Neural crest cell (in vitro differentiated cells): ENCODE measurements at places on chromosomes 5 and 9.

DNA sequence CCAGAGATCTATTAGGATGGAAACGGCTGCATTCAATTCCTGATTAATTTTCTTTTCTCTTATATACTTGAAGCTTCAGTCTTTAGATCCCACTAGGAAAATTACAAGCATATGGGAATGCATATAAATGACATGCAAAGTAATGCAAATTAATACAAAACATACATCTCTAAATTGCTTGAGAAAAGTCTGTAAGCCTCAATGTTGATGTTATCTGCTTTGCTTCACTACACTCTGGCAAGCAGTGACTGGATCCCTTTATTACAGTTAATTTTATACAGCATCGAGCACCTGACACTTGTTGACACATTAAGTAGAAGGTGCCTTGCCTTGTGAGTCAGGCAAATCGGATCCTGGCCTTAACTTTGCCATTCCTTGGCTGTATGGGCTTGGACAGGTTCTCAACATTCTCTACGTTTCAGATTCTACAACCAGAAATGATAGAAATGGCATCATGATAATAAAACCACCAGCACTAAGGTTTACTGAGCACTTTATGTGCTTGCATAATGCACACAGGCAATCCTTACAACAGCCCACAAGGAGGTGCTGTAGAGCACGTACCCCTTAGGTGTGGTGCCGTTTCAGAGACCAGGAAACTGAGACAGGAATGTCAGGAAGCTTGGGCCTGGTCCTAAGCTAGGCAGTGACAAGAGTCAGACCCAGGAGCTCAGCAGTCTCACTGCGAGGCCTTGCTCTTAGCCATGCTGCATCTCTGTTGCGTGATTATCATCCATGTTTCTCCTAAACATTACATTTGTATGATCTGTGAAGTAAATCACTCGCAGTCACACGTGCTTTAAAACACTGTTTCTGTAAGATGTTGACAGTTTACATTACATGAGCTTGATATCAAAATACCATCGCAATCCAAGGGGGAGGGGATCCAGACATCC is 2.7 kb downstream of the GCNT4 start:
- peak; percentile 51 for DNase-seq

- DNase-seq, result no peak
These were observed 62.2 kb upstream of the ANGPTL2 start for GRCh38 chr9:127184641-127185040.

GRCh38 chr9:134390537-134390936 is 64.3 kb downstream of the RXRA start:
- no peak for DNase-seq

- no peak for DNase-seq
These were observed 34.3 kb upstream of the OLFM1 start for GRCh38 chr9:135053133-135053532.
